ENCODE measurements at places on chromosomes 1 and 21. TPM values are rescaled to one million over a fixed set of nuclear protein-coding genes. Genes with fewer than 3 reads are reported as not detected.
A peak's percentile ranks its signal among the peaks of the same experiment; 100 is the strongest.

The SMCP gene
- not detected for polyA plus RNA-seq

The PLA2G5 gene
- polyA plus RNA-seq = 2.9 TPM

The BRINP3 gene
- 6.5 TPM for polyA plus RNA-seq

The SLC30A10 gene
- polyA plus RNA-seq = 6.5 TPM

The LCE1D gene
- not detected for polyA plus RNA-seq

The GPR37L1 gene
- polyA plus RNA-seq = not detected

The PTAFR gene
- polyA plus RNA-seq = 1.9 TPM

The OR6N1 gene
- polyA plus RNA-seq = not detected

The FAM72A gene
- 2.5 TPM for polyA plus RNA-seq

The KIF2C gene
- polyA plus RNA-seq = 11.6 TPM

The OR2L8 gene
- not detected for polyA plus RNA-seq

The PLCH2 gene
- 1.1 TPM for polyA plus RNA-seq

The SPATC1L gene
- 10.4 TPM for polyA plus RNA-seq

The BRDT gene
- not detected for polyA plus RNA-seq

GRCh38 chr1:110265186-110265585 lies 55.1 kb downstream of the KCNC4 start:
- DNase-seq = no peak

DNA sequence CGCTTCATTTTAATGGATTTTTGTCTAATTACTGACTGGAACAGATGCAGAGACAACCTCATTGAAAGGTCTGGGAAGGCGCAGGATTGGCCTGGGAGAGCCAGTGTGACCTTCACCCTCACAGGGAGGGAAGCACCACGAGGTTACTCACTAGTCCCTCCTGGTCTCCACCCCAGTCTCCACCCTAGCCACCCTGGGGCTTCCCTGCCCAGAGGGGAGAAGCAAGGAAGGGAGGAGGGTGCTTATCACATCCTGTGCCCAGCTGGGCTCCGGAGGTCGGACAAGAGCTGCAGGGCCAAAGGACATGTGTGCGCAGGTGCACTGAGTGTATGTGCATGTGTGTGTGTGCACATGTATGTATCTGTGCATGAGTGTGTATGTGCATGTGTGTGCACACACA lies 220.1 kb upstream of the VAMP3 start:
- peak; percentile 75 for DNase-seq

DNA sequence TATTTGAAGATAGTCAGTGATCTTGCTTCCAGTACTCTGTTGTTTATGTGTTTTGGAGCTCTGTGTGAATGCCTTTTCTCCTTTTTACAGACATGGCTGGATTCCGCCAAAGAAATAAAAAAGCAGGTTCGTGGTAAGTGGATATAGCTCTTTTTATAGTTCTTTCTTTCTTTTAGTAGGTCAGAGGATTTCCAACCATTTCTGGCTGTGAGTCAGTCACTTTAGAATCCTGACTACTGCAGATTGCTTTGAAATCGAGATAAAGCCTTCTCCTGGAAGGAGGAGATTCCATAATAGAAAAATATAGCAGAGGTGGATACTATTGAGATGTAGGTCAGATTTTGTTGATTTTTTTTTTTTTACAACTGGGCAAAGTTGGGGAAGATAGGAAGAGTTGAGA lies 97.4 kb downstream of the EPB41 start:
- DNase-seq = no peak

- DNase-seq = no peak
These were observed 80.6 kb downstream of the RASAL2 start for GRCh38 chr1:178174539-178174938.

- DNase-seq = no peak
These were observed 260.5 kb downstream of the PTBP2 start for GRCh38 chr1:96982118-96982517.

DNA sequence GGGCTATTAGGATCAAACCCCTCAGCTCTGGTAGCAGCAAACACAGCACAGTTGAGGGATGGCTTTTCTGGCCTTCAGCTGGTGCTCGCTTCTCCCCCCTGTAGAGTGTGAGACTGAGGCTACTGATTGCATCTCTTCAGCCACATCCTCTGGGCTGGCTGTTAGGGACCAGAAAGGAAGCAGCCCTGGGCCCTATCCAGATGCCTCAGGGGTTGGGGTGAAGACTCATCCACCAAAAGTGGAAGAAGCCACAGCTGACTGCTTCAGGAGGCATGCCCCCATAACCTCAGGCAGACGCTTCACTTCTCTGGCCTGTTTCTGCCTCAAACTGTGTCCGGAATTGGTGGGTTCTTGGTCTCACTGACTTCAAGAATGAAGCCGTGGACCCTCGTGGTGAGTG lies 6.2 kb upstream of the TMEM200B start:
- no peak for DNase-seq

DNA sequence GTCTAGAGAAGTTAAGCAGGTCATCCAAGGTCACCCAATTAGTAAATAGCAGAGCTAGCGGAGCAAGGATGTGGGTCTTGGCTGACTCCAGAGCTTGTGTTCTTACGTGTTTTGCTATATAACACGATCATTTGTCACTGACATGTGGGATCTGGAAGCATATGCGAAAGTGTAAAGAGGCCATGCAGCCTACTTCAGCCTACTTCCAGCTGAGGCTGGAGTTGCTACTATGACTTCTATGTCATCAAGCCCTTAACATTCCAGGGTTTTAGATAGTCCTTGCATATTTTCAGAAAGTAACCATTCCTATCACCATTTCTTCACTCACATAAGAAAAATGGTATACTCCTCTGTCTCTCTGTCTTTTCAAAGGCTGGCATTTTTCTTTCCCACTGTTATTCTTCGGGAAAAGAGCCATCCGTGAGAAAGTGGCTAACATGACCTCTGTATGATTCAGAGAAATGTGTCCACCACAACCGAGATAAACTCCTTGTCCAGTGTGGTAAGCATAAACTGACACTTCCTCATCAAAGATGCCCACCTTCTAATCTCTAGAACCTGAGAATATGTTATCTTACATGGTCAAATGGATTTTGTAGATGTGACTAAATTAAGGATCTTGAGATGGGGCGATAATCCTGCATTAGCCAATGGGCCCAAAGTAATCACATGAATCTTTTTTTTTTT lies 24.0 kb upstream of the ABL2 start:
- DNase-seq = no peak

DNA sequence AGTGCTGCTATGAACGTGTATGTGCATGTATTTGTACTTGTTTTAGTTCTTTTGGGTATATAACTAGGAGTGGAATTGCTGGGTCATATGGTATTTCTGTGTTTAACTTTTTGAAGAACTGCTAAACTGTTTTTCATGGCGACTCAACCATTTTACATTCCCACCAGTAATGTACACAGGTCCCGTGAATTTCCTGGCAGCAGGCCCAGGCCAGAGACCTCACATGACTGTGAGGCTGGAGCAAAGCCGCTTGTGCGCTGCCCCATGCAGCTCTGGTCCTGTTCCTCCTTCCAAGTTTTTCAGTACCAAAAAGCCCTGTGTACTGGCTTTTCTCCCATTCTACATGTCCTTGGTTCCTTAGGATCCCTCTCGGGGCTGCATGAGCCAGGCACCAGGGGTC lies 29.6 kb downstream of the ACOT11 start:
- peak; percentile 82 for DNase-seq

DNA sequence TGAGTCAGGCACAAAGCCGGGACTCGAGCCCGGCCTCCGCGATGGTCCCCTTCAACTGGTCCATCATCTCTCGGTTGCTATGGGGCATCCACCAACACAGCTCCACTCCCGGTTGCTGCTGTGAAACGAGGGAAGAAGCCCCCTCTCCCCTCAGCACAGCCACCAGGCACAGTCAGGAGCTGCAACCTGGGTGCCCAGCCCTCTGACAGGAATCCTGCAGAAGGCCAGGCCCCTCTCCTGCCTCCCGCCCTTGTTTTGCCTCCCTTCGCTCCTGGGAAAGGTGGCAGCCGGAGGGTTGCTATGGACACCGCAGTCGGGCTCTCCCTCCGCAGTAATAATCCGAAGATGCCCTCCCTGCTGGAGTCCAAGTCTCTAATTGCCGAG lies 8.9 kb upstream of the KCNN3 start:
- no peak for DNase-seq

GRCh38 chr1:20619999-20620398 lies 13.3 kb upstream of the PINK1 start:
- no peak for DNase-seq

DNA sequence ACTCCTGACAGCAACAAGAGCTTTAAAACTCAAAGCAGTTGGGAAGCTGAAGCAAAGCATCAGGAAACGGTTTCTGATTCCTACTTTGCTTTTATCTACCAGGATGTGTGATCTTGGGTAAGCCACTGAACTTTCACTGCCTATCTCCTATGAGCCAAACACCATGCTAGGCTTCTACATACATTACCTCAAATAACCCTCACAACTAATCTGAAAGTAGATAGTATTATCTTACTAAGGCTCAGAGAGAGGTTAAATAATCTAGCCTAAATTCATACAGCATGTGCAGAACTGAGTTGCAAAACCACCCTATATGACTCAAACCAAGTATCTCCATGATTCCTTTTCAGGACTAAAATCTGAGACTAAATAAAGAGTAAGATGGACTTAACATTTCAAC lies 83.8 kb downstream of the EVI5 start:
- no peak for DNase-seq

DNA sequence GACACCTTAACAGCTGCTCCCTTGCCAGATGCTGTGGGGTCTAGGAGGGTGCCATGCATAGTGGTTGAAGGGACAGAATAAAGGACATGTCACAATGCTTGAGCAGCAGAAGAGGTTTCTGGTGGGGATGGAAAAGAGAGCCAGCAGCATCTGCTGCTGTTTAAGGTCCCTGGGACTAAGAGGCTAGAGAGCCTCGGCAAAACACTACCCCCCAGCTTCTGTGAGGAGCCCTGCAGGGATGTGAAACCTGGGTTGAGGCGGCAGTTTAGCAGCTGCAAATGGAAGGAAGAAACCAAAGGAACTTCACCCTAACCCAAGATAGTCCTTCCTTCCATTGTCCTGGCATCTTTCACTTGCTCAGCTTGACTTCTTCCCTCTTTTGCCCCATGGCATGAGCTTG lies 39.4 kb downstream of the PLXNA2 start:
- no peak for DNase-seq

GRCh38 chr1:203763505-203763904 lies 1.5 kb upstream of the LAX1 start:
- DNase-seq = no peak

DNA sequence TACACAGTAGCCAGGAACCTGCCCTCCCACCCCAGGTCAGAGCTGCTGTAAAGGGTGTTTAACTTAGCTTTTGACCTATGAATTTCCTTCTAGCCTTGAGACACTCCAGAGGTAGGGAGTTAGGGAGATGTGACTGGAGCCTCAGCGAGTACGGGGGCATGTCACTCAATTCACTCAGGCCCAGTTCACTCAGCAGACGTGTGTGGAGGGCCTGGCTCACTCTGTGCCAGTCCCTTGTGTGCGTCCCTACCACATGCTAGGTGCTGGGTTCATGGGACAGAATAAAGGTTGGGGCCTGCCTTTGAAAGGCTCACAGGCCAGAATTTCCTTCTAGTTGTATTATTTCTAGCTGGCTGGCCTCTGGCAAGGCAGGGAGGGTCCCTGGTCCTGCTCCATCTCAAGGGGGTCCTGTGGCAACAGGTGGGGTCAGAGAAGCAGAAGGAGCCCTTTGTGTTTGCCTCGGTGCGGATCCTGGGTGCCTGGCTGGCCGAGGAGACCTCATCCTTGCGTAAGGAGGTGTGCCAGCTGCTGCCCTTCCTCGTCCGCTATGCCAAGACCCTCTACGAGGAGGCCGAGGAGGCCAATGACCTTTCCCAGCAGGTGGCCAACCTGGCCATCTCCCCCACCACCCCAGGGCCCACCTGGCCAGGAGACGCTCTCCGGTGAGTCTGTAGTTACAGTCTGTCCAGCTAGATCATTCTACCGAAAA lies 4.5 kb downstream of the NCDN start:
- DNase-seq = no peak

GRCh38 chr21:42463861-42464515 lies 32.0 kb downstream of the RSPH1 start:
- DNase-seq = peak; percentile 52

DNA sequence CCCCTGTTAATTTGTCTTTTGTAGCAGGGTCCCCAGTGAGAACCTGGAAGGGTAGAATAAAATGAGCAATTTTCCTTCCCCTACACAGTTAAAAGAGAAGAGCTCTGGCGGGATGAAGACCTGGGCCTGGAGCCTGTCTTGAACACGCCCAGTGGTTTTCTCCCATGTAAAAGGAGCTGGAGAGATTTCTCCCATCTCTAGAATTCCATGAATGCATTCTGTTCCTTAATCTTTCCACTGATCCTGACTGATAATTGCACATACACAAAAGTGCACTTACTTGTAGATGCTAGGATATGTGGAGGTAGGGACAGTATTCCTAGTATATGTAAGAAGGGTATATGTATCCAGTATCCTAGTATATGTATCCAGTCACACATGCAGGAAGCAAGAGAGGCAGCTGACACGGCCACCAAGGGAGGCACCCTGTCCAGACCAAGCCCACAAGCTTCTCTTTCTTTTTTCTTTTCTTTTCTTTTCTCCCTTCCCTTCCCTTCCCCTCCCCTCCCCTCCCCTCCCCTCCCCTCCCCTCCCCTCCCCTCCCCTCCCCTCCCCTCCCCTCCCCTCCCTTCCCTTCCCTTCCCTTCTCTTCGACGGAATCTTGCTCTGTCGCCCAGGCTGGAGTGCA lies 11.9 kb upstream of the PKNOX1 start:
- DNase-seq = no peak

- DNase-seq = no peak
These were observed 23.3 kb downstream of the CNIH4 start for GRCh38 chr1:224380003-224380402.

GRCh38 chr1:4596486-4596885 lies 57.9 kb upstream of the AJAP1 start:
- no peak for DNase-seq

GRCh38 chr1:24929398-24930259 lies 447 bp downstream of the RUNX3 start:
- DNase-seq = no peak

GRCh38 chr1:21750841-21751240 lies 32.1 kb downstream of the USP48 start:
- DNase-seq = no peak

GRCh38 chr1:30447080-30447479 lies 276.3 kb downstream of the MATN1 start:
- no peak for DNase-seq

GRCh38 chr1:164604541-164604940 lies 45.6 kb downstream of the PBX1 start:
- DNase-seq = no peak

DNA sequence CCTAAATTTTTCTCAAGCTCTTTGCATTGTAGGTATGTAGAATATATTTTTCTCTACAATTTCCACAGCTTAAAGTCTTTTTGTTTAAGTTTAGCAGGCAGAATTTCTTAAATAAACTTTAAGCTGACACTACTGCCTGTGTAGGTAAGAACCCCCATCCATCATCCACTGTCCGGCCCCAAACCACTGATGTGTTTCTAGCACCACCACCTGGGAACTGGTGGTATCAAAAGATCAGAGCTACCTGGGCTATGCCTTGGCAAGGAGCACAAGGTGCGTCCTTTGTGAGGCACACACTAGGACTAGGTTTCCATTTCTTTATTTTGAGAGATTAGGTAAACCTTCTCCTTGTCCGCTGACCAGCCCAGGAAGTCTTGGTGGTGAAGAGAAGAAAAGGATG lies 10.5 kb upstream of the LELP1 start:
- peak; percentile 2 for DNase-seq

- DNase-seq = no peak
These were observed 9.1 kb downstream of the OTUD7B start for GRCh38 chr1:150001415-150001814.
